ENCODE measurements at places on chromosomes 7 and 10. TPM values are rescaled to one million over a fixed set of nuclear protein-coding genes. Genes with fewer than 3 reads are reported as not detected.

DNA sequence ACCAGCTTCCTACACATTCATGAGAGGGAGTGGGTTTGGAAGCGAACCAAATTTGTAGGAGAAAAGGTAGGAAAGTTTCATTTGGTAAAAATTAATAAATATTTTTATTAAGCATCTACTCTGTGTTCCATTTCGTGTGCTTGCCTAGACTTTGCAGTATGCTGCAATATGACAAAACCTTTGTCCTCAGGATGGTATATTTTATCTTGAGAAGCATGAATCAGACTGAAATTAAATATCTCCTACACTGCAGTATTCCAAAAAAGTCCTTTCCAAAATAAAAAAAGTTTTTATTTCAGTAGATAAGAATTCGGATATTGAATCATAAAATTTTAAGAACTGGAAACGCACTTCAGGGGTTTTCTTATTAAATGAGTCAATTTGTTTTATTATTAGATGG, 47.7 kb downstream of the ANK3 start:
- DNase-seq, result no peak

DNA sequence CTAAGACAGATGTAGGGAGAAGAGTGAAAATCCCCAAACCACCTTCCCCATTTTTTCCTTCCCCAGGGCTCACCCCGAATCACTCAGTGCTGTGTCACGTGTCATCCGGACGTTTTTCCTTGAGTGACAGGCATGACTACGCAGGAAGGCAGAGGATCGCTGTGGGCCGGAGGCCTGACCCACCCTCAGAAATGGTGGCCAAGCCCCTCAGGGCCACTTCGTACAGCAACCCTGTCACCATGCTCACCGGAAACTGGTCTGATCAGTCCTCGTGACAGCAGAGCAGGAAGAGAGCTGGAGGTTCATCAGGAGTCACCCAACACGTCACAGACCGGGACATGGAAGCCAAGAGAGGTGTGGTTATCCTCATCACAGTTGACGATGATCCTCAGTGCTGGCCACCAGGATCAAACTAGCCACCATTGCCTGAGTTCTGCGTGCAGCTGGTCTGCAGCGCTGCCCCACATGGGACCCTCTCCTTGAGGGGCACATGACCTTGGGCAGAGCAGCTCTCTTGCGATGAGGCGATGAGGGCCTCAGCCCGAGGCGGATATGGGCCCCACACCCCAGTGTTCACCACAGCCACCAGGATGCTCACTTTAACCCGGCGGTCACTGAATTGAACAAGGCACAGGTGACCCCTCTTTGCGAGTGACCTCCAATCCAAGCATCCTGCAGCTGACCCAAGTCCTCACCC, 99.3 kb upstream of the INSIG1 start:
- DNase-seq, result no peak

DNA sequence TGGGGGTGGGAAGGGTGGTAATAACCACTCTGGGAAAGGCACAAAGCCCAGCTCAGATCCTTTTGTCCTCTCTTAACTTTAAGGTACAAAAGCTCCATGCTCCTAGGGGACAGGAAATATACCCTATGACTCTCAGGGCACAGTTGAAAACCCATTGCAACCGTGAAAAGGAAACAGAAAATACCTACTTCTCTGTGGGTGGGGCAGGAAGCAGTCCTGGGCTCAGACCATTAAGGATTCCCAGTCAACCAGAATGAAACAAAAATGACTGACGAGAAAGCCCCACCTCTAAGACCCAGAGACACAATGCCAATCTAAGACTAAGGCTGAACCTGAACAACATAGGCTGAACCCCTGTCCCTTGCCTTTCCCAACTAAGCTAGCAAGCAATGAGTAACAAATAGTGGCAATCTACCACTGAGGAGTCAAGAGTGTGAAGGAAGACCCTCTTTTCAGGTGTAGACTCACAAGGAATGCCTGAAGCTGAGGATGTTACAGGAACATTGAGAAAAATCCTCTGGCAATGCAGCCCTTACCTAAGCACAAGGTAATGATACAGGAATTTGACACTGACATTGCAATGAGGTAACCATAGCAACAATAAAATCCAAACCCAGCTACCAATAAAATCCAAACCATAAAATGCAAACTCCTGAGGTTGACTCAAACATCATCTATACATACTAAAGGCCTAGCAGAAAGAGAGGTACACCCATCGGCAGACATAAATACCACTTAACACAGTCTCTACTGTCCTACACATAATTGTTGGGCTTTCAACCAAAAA, 380.1 kb downstream of the HPSE2 start:
- DNase-seq, result no peak

DNA sequence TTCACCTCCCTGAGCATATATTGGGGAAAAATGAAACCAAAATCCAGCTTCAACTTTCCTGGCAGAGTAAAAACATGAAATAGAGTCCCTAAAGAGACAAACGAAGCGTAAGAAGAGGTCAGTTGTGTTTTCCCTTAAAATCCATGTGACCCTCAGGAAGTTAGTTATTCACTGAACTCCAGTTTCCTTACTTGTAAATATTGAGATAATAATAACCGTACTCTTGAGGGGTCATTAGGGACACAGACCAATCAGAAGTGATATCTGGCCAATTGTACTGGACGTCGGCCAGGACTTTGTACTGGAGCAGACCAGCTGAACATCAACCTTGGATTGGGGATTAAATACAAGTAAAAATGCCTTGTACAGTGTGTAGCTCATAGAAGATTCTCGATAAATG, 167.0 kb downstream of the GATA3 start:
- DNase-seq, result no peak

DNA sequence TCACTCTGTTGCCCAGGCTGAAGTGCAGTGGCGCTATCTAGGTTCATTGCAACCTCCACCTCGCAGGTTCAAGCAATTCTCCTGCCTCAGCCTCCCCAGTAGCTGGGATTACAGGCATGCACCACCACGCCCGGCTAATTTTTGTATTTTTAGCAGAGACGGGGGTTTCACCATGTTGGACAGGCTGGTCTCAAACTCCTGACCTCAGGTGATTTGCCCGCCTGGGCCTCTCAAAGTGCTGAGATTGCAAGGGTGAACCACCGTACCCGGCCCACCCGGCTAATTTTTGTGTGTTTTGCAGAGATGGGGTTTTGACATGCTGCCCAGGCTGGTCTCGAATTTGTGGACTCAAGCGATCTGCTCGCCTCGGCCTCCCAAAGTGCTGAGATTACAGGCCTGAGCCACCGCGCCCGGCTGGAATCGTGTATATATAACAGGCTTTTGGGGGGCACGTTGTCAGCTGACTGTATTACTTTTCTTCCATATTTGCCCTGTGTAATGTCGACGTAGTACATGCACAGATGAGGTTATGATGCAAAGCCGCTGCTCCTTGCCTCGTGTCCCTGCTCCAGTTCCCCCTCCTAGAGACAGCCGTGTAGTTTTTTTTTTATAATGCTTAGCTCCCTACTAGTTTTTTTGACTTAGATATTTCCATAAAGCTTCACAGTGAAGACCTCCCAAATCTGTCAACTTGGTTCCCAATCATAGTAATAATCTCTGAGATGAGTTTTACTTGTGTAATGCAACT, 883 bp upstream of the TRA2A start:
- no peak for DNase-seq

GRCh38 chr7:137932881-137933269, 69.0 kb downstream of the CREB3L2 start:
- peak; percentile 39 for DNase-seq

DNA sequence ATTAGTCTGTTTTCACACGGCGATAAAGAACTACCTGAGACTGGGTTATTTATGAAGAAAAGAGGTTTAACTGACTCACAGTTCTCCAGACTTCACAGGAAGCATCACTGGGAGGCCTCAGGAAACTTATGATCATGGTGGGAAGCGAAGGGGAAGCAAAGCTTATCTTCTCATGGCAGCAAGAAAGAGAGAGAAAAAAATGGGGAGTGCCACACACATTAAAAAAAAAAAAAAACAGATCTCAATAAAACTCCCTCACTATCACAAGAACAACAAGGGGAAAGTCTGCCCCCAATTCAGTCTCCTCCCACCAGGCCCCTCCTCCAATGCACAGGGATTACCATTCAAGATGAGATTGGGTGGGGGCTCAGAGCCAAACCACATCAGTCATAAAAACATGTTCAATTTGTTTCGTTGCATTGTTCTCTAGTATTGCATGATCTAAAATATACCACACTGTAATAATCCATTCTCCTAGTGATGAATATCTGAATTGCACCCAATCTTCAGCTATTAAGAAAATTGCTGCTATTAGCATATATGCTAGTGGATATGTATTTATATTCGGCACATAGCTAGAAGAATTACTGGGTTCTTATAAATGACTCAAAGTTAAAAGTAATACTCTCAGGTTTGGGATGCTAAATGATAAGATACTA, 328.9 kb upstream of the KCND2 start:
- no peak for DNase-seq

The PLCE1 gene
- 3.7 TPM for polyA plus RNA-seq

The WDR37 gene
- 10.9 TPM for polyA plus RNA-seq

The RBP3 gene
- not detected for polyA plus RNA-seq

The FAM25C gene
- polyA plus RNA-seq, result not detected
